Activated CD4-positive, alpha-beta T cell treated with anti-CD3 and anti-CD28 coated beads, Interleukin-2, amount 50 U/mL, for 1 hour (primary cell): ENCODE measurements at places on chromosomes 6 and 20.

GRCh38 chr6:5981126-5982026 lies 25.3 kb downstream of the NRN1 start:
- no peak for DNase-seq

GRCh38 chr6:34120953-34121675 lies 24.8 kb downstream of the GRM4 start:
- DNase-seq = no peak

- DNase-seq = no peak
Observed at GRCh38 chr6:101397199-101397598, 3.7 kb downstream of the GRIK2 start.

- DNase-seq = no peak
Observed at GRCh38 chr20:4912380-4913142, 88.7 kb downstream of the SLC23A2 start.
